ENCODE measurements at places on chromosomes 16 and 17.

DNA sequence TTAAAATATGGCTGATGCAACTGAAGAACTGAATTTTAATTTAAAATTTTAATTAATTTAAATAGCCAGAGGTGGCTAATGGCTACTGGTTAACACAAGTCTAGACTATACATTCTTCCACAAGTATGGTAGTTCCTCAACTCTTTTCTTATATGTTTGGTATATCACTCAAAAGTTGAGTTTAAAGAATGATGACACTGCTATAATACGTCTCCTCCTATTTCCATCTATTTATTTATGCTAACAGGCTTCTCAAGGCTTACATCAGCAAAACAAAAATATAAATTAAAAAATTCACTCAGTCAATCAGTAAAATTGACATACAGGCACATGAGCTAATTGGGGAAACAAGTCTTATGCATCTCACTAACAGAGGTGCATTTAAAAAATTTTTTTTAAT lies 227.9 kb upstream of the PMFBP1 start:
- DNase-seq: no peak

GRCh38 chr17:29157310-29157709 lies 22.9 kb downstream of the MYO18A start:
- DNase-seq: no peak

GRCh38 chr17:74848656-74849399 lies 10.9 kb downstream of the GRIN2C start:
- no peak for DNase-seq

- DNase-seq: no peak
Measured at GRCh38 chr16:4680673-4681470, 12.5 kb upstream of the NUDT16L1 start.

Data from NCI-H524 (cell line).